ENCODE measurements at places on chromosomes 4 and X. TPM values are rescaled to one million over a fixed set of nuclear protein-coding genes. Genes with fewer than 3 reads are reported as not detected.

The H2BW2 gene
- not detected for total RNA-seq

DNA sequence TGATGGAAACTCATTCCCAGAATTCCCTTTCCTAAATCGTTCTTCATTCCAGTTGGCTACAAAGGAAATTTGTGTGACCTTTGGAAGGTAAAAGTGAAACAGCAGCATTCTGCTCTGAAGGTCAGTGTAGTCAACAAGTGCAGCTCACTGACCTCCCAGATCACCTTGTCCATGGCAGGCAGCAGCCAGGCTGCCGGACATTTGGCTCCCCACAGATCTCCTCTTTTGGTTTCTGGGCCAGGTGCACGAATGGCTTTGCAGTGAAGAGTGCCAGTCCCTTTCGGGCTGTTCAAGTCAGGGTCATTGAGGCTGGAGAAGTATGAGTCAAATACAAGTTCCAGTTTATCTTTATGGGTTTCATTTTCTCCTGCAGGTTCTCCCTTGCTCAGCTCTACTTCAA is 14.3 kb downstream of the GPRIN3 start:
- DNase-seq = no peak

The MAGEB1 gene
- not detected for total RNA-seq

DNA sequence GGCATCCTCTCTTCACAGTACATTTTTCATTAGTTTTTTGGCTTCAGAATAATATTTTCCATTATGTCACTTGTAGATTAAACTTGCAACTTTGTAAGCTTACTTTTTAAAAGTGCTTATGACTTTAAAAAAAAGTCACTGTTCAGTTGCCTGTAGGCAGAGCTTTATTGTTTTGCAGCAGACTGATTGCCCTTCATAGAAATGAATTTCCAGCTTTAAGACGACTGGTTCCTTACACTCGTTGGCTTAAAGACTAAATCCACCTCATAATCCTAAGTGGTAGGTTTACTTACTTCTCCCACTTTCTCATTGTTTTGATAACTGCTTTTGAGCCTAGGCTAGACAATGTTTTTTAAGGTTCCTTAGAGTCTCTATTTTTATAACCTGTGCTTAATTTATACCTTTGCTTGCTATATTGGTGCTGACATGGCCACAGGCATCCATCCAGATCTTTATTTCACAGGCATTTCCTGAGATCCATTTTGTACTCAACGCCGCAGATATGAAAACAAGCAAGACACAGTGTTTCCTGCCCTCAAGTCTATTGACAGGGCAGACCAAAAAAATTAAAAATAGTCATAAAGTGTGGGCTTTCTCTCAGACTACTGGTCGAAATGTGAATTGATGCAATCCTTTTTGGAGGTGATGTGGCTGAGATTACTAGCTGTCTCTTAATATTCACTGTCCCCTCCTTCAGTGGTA is 12.6 kb upstream of the IL13RA2 start:
- no peak for DNase-seq

The GAGE13 gene
- total RNA-seq = not detected

GRCh38 chr4:86857341-86858052 is 8.3 kb upstream of the SLC10A6 start:
- no peak for DNase-seq

GRCh38 chr4:85767649-85768048 is 292.7 kb downstream of the ARHGAP24 start:
- no peak for DNase-seq

DNA sequence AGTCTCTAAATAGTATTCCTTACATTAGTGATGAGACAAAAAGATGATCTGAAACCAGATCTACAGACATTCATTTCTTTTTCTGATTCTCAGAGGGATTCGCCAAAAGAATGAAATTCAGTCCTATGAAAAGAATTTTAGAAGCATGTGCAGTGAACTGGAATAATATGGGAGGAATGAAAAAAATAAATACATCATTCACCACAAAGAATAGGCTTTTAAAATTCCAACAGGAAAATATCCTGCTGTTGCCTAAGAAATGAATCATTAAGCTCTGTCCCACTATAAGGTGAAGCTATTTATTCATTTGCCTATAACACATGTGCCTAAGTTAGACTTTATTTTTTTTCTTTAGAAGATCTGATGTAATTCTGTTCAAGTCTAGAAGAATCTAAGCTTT is 165.9 kb downstream of the IL15 start:
- no peak for DNase-seq

The BMP3 gene
- 0.29 TPM for total RNA-seq

GRCh38 chr4:157072002-157072401 is 3.9 kb upstream of the GLRB start:
- no peak for DNase-seq

The SPON2 gene
- total RNA-seq = 18.1 TPM

The PNCK gene
- 41.1 TPM for total RNA-seq

- DNase-seq = no peak
Observed at GRCh38 chr4:8086783-8087445, 71.7 kb downstream of the ABLIM2 start.

- DNase-seq = peak; percentile 61
Observed at GRCh38 chrX:126065901-126066660, 100.0 kb downstream of the DCAF12L2 start.

DNA sequence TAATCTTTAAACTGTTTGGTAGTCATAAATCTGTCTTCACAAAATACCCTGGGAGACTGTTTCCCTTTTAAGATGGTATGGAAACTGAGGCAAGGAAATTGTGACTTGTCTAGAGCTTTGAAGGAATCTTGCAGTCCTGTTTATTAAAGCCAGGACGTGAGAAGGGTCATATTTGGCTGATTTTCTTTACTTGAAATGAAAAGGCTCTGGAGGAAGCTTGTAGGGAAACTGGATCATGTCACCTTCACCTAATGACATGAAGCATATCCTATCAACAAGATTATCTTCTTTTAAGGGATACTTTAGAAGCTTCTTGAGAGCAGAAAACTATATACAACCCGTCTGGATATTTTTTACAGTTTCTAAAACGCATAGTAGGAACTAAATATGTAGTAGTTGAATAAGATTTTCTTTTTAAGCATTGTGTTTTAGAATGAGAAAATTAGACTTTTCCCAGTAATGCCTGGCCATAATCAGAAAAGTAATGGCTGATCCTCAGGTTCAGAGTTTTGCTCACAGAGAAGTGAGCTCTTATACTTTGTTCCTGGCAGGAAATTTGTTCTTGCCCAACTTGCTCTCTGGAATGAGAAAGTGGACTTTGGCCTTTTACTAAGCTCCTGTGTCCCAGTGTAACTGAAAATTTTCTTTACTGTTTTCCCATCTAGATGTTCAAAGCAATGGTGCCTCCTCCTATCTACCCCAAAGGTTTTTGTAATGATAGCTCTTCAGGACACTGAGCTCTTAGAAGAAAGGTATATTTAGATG is 136.8 kb upstream of the AFF2 start:
- no peak for DNase-seq

The GNRHR gene
- total RNA-seq = not detected

GRCh38 chr4:177374966-177375365 is 65.3 kb downstream of the NEIL3 start:
- DNase-seq = no peak

DNA sequence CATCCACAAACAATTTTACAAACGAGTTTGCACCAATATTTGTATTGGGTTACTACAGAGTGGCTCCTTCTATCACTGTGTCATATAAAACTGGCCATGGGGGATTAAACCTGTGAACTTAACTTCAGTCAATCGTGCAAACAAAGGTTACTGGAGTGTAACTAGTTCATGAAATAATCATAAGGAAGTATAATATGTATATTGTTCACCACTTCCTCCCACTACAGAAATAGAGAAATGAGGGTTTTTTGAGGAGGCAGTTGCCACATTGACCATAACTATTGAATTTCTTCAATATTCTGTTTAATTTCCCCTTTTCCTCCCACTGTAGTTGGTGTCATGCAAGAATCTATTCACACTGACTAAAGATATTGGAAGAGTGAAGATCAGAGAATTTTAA is at the start of gene GPR82:
GPR82 (plus strand) TSS at position 356 of the 400 bp plus-strand sequence. CDS start 2,846 bp downstream, outside the sequence.
- DNase-seq = no peak

The PRDM8 gene
- 4.8 TPM for total RNA-seq

DNA sequence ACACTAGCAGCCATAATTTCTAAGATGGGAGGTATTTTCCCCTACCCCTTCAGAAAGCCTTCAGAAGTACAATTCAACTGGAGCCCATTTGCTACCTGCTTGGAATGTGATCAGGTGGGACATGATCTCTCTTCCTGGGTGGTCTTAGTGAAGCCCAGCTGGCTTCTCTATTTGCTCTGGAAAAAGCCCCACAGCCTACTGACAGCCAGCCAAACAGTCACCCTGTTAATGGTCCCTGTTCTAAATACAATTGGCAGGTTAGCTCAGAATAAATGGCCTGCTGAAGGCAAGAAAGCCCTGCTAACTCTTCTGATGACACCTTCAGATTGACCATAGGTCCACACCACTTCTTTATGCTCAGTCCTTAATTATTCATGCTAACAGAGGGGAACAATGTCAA is 39.9 kb downstream of the HS6ST2 start:
- no peak for DNase-seq

GRCh38 chr4:39565878-39566600 is 38.8 kb upstream of the UGDH start:
- DNase-seq = no peak

- DNase-seq = no peak
Observed at GRCh38 chr4:145315811-145316225, 135.4 kb upstream of the OTUD4 start.

GRCh38 chrX:104668550-104668949 is 102.6 kb downstream of the IL1RAPL2 start:
- no peak for DNase-seq

DNA sequence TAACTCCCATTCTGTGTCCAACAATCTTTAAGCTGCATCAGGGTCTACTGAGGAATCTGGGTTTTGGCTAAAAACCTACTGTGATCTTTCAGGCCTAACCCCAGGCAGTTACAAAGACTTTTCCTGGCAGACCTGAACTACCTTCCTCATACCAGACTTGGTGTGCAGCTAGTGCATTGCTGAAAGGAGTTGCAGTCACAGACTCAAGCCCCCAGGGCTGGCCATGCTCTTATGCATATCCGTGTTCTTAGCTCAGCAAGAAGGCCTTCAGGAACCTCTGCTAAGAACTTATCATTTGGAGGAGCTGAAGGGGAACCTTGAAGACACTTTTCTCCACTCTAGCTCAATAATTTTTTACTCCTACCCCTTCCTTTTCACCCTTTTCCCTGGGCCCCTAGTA is 147.5 kb downstream of the INPP4B start:
- no peak for DNase-seq

GRCh38 chrX:78708262-78708661 is 39.3 kb upstream of the LPAR4 start:
- peak; percentile 28 for DNase-seq

The FAT4 gene
- 24.1 TPM for total RNA-seq

The SLC26A1 gene
- not detected for total RNA-seq

DNA sequence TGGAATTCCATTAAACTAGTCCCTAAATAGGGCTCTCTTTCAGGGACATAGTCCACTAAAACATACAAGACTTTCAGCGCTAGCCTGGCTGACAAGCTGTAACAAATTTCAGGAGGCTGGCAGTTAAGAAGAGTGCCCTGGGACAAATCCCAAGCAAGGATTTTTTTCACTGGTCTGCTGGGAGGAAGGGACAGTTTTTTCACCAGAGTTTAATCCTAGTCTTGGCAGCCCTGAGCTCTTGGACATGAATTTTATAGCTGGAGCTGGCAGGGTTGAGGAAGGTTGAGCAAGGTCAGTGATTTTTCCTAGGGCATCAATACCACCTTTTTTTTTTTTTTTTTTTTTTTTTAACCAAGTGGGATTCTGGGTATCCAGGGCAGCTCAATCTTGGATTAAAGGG is 184.4 kb downstream of the SH2D1A start:
- DNase-seq = no peak

GRCh38 chr4:102478186-102478585 is 23.0 kb upstream of the NFKB1 start:
- DNase-seq = no peak

DNA sequence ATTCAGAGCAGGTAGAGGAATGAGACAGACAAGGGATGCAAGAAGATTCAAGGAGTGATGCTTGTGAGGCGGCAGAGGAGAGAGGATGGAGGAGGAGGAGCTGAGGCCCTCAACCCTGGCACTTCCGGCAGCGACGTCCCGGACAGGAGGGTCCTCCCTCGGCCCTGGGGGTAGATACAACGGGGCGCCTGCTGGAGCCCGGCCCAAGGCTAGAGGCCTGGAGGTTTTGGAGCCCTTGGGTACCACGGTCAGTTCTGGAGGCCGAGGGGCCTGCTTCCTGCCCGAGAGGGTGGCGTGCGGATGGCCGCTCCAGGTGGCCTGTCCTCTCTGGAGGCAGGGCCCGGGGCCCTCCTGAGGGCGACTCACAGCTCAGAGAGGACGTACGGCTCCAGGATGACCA is 13.5 kb downstream of the SSR4 start:
- no peak for DNase-seq

The GLRA3 gene
- total RNA-seq = not detected

DNA sequence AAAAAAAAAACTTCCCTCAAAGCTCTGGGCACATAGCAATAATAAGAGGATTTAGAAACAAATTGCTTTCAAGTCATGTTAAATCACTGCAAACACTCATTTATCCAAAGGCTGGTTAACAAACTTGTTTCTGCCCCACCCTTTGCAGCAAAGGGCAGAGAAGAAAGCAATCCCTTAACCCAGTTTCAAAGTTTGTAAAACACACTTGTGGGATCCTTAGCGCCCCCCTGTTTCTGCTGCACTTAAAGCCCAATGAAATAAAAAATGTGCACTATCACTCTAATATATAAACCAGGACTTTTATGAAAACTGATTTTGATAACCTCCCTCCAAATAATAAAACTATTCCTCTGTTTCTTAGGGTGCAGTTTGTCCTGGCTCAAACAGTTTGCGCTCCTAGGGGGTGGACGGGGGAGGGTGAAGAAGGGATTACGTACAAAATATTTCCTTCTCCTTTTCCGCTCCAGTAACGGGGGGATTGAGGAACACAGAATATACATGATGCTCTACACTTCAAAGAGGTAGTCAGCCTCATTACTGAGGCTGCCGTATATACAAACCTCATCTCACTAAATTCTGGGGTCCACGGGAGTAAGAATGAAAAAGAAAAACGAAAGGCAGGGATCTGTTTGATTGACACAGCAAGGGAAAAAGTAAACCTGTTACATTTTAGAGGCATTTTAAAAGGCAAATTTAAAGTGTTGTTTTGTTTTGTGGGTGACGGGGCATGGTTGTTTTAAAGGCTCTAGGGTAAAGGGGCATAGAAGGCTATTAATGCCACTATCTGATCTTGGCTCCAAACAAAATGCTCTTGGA is 3.1 kb upstream of the PCDH10 start:
- DNase-seq = no peak

The SSX1 gene
- total RNA-seq = not detected

- DNase-seq = no peak
Observed at GRCh38 chrX:152725409-152725808, 8.1 kb downstream of the CSAG1 start.

The POU4F2 gene
- not detected for total RNA-seq

DNA sequence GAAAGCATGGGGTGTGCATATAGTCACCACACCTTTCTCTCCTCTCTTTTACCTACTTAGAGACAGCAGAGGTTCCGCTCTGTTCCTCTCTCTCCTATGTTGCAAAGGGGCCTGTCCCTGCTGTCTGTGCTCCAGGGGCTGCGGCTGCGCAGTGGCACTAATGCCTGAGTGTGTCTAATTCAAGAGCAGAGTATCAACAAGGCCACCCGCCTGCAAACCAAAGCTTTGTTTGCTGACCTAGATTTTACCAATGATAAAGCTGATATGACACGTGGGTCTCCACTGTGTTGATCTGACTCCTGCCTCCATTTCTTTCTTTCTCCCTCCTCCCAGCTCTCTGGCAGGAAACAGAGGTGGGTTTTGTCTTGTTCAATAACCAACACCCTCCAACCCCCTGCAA is 74.9 kb downstream of the NSG1 start:
- DNase-seq = no peak
